ENCODE measurements at places on chromosomes 12 and 14.

DNA sequence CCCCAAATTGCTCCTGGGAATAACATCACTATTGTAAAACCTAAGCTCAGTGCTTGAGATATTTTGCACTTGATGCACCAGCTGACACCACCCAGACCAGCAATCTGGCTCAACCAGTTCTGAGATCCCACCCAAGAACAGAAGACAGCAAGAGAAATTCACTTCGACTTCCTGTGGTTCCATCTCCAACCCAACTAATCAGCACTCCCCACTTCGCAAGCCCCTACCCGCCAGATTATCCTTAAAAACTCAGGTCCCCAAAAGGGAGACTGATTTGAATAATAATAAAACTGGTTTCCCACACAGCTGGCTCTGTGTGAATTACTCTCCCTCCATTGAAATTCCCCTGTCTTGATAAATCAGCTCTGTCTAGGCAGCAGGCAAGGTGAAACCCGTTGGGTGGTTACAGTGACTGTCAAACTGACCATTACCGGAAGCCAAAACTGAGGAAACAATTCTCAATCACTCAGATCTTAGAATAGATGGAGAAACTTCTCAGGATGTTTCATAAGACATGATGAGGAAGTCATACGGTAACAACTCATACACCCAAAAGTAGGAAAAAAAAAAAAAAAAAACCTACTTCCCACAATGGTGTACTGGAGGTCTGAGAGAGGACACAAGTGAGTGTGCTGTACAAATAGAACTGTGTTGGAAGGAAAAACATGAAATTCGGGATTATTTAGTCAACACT is 92.4 kb downstream of the TMTC1 start:
- DNase-seq = no peak

DNA sequence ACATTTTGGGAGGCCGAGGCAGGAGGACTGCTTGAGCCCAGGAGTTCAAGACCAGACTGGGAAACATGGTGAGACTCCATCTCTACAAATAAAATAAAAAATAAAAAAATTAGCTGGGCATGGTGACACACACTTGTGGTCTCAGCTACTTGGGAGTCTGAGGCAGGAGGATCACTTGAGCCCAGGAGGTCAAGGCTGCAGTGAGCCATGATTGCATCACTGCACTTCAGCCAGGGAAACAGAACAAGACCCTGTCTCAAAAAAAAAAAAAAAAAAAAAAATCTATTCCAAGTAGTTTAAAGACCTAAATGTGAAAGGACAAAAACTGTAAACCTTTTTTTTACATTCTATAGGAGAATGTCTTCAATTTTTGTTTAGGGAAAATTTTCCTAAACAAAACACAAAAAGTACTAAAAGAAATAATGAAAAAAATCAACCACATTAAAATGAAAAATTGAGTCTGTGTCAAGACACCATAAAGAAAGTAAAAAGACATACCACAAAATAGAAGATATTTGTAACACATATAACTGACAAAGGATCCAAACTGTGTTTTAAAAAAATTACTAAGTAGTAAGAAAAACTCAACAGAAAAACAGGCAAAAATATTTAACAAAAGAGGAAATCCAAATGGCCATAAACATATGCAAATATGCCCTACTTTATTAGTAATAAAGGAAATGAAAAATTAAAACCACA is 17.0 kb downstream of the TMEM116 start:
- DNase-seq = no peak

- no peak for DNase-seq
These were observed 547 bp downstream of the ZNF140 start for GRCh38 chr12:133081159-133081780.

DNA sequence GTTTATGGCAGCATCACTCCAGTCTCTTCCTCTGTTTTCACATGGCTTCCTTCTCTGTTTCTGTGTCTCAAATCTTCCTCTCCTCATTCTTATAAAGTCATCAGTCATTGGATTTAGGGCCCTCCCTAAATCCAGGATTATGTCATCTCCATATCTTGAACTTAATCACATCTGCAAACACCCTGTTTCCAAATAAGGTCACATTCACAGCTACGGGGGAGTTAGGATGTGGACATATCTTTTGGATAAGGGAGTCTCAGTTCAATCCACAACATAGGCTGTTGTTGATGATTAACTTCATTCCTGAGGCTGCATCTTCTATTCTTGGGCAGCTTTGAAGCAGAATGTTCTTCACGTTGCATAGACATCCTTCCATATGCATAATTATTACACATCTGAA is 40.3 kb upstream of the NTF3 start:
- no peak for DNase-seq

DNA sequence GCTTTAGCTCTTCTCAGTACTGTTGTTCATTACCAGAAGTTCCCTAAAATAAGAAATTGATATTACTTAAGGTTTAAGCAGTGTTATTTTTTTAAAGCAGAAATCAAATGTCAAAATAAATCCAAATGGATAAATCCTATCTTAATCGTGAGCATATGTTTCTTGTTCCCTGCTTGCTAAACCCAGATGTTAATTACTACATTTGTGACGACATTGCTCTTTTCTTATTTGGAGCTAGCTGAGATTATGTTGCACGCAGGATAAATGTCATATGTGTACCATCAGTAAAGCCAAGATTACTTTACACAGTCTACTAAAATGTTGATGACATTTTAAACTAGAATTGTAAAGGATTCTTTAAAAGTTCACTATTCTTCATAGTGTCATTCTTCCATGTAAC is 157.5 kb downstream of the PLCZ1 start:
- no peak for DNase-seq

GRCh38 chr12:105671720-105672119 is 341.2 kb downstream of the C12orf75 start:
- DNase-seq = no peak

- no peak for DNase-seq
These were observed 480.7 kb downstream of the TMEM132D start for GRCh38 chr12:129423041-129423580.

- no peak for DNase-seq
These were observed 181.5 kb upstream of the PELI2 start for GRCh38 chr14:55936691-55937090.

- DNase-seq = no peak
These were observed 35.6 kb downstream of the SH2B3 start for GRCh38 chr12:111441107-111441928.

DNA sequence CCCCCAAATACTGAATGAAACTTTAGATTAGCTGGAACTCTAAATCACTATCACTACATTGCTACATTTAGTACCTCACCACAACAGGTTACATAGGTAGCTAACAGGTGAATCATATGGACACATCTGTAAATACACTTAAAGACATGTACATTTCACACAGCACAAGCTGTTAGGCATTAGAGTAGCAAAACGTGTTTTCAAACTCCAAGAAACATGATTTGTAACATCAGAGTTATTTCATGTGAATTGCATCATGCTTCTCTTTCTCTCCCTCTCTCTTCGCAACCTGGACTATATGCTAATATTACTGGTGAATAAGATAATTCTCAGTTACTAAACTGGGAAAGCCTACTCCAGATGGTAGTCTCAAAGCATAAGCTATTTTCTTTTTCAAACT is 4.3 kb downstream of the SEL1L start:
- no peak for DNase-seq

GRCh38 chr14:49405291-49405690 is 180.9 kb downstream of the RPS29 start:
- DNase-seq = no peak

DNA sequence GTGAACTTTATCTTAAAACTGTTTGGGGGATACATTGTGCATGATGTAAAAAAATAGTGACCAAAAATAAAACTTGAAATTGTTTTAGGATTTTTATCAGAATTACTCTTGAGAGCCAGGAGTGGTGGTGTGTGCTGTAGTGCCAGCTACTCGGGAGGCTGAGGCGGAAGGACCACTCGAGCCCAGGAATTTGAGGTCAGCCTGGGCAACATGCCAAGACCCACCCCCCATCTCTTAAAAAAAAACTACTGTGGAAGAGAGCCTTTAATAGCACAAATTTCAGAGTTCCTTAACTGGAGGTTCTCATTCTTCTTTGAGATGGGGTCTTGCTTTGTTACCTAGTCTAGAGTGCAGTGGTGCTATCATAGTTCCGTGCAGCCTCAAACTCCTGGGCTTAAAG is 21.5 kb downstream of the CPSF2 start:
- DNase-seq = no peak

- no peak for DNase-seq
These were observed 236.4 kb downstream of the PAWR start for GRCh38 chr12:79454338-79454843.

- DNase-seq = no peak
These were observed 24.5 kb downstream of the LMO3 start for GRCh38 chr12:16581416-16581815.

DNA sequence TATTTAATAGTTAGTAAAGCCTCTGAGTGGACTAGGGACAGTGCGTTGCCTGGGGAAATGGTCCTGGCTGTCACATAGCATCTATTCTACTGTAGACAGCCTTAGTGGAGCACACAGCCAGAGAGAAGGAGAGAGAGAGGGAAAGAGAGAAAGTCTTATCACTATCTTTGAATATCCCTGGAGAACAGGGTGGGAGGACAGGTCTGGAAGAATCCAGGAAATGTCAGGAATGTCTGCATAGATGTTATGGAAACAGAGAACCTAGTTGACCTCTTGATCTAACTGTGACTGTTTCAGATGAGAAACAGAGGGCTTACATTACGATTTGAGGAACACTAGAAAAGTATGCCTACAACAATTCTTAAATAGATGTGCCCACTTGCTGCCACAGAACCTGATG is 92.8 kb downstream of the SLC15A5 start:
- no peak for DNase-seq

- DNase-seq = no peak
These were observed 254.8 kb downstream of the VRK1 start for GRCh38 chr14:97052001-97052400.

GRCh38 chr14:31881531-31882310 is 195.4 kb upstream of the ARHGAP5 start:
- no peak for DNase-seq

DNA sequence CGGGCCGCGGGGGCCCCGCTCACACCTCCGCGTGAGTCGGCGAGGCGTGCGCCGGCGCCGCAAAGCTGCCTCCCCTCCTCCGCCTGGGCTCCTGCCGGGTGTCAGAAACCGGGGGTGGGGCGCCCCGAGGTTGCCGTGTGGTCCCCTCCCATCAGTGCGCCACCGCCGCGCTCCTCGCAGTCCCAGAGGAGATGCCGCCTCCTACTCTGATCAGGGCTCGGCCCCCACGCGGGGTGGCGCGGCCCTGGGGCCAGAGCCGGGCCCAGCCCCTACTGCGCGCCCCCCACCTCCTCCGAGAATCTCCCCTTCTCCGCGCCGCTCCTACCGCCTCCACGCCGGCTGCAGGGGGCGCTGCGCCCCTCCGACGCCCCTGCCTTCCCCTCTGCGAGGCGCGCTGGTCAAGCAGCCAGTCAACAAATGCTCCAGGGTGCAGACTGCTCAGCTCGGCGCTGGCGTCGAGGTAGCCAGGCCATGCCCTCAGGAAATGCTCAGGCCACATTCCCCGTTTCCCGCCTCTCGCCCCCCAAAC is 467 bp upstream of the JAG2 start:
- DNase-seq = no peak

- DNase-seq = no peak
These were observed 270.6 kb downstream of the TTC8 start for GRCh38 chr14:89095036-89095435.

DNA sequence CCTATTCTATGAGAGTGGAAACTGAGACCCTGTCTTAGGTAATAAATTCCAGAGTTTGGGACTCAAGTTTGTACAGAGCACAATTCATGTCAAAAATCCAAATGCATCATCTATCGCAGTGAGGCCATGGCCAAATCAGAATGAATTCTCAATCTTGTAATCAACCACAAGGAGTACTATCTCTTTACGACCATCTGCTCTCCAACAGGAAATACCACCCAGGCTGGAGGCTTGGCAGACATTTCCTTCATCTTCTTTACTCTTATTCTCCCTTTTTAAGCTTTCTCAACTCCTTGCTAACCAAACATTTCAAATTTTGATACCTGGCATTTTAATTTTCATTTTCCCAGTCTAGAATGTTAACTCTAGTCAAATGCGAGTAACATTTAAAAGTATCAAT is 32.7 kb upstream of the RNU6-7 start:
- DNase-seq = no peak

GRCh38 chr12:40336573-40337199 is 111.9 kb downstream of the LRRK2 start:
- DNase-seq = no peak

GRCh38 chr12:112979041-112979680 is 842 bp downstream of the OAS2 start:
- DNase-seq = peak; percentile 19

- DNase-seq = no peak
These were observed 6.5 kb upstream of the PPFIBP1 start for GRCh38 chr12:27517546-27517945.

- no peak for DNase-seq
These were observed 15.2 kb upstream of the HECTD1 start for GRCh38 chr14:31222834-31223233.

DNA sequence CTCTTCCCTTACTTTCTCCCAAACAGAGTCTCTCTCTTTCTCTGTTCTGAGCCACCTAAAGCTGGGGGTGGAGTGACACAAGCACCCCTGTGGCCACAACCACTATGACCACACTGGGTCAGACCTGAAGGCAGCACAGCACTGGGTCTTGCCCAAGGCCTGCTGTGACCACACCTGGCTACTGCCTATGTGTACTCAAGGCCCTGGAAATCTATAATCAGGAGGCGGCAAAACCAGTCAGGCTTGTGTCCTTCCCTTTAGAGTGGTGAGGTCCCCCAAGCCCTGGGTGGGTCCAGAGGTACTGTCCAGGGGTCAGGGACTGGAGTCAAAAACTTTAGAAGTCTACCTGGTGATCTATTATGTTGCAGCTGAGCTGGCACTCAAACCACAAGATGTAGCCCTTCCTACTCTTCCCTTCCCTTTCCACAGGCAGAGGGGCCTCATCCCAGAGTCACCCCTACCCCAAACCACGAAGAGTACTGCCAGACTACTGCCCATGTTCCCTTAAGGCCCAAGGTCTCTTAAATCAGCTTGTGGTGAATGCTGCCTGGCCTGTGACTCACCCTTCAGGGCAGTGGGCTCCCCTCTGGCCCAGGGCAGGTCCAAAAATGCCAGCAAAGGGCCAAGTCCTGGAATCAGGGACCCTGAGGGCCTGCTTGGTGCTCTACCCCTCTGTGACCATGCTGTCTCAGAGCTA is 179.8 kb upstream of the DYRK2 start:
- no peak for DNase-seq

- DNase-seq = no peak
These were observed 138.9 kb downstream of the HMGA2 start for GRCh38 chr12:65962921-65963861.

- DNase-seq = no peak
These were observed 88.5 kb downstream of the PPM1H start for GRCh38 chr12:62846491-62846890.

DNA sequence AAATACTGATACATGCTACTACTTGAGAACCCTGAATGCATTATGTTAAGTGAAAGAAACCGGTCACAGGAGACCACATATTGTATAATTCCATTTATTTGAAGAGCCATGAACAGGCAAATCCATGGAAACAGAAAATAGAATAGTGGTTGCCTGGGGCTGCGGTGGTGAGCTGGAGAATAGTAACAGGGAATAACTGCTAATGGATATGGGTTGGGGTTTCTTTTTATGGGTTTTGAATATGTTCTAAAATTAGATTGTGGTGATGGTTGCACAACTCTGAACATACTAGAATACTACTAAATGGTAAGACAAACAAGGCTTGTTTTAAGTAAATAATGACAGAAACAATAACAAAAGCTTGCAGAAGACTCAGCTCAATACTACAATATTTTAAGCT is 293.0 kb downstream of the BTG1 start:
- DNase-seq = no peak

- DNase-seq = no peak
These were observed 117.6 kb downstream of the CACNA1C start for GRCh38 chr12:2170376-2170775.
